SK-MEL-5 (cell line): ENCODE measurements at places on chromosomes 7 and 10.

GRCh38 chr7:143435266-143435665 is 8.0 kb upstream of the TAS2R60 start:
- DNase-seq = no peak

DNA sequence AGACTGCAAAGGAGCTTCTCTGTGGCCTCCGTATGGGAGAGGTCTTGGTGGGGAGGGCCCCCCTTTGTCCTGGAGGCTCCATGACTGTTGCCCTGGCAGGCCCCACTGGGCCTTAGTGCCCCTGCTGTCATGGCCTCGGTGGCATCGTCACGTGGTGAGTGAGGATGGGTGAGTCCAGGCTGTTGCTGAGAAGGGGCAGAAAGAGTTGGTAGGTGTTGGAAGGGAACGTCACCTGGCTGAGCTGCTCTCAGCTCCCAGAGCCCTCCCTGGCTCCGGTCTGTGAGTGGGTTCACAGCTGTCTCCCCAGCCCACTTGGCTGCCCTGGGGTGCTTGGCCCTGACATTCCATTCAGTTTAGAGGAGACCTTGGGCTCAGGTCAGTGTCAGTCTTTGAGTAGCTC is 16.1 kb downstream of the SFRP5 start:
- DNase-seq = no peak

GRCh38 chr10:72610466-72610865 is 15.4 kb downstream of the MICU1 start:
- DNase-seq = no peak

- DNase-seq = no peak
Observed at GRCh38 chr7:25864943-25865751, 286.9 kb upstream of the NFE2L3 start.

- peak; percentile 88 for DNase-seq
Observed at GRCh38 chr7:142300689-142301088, 42.8 kb upstream of the PRSS58 start.

DNA sequence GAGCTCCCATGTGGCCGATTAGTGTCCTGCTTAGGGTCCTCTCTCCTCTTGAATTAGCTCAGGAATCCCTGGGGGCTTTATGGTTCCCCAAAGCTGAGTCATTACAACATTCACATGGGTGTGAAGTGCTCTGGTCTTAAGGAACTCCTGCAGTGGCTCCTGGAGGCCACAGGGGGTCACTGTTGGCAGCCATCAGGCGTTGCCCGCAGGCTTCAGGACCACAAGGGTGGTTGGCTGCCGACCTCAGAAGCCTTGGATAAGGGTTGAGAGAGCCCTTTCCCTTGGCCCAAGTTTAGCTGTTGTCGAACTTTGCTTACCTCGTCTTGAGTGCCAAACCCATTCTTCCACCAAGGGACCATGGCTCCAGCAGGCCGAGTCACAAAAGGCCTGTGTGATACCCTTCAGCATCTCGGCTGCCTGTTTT is 61.7 kb downstream of the SH2D4B start:
- peak; percentile 75 for DNase-seq

DNA sequence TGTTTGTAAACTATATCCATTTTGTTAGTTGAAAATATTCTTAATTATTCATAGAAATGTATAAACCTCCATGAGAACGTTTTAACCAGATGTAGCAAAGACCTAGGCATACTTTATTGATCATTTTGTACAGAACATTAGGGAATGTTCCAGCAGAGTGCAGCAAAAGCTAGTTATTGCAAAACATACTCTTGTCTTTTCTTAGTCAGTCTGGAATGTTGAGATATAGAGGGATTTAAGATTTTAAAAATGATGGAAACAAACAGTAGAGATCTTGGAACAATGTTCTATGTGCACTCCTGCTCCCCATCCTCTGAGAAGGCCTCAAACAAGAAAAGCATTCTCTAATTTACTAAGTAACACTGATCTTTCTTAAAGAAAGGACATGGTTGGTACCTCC is 292.1 kb downstream of the BBS9 start:
- no peak for DNase-seq

DNA sequence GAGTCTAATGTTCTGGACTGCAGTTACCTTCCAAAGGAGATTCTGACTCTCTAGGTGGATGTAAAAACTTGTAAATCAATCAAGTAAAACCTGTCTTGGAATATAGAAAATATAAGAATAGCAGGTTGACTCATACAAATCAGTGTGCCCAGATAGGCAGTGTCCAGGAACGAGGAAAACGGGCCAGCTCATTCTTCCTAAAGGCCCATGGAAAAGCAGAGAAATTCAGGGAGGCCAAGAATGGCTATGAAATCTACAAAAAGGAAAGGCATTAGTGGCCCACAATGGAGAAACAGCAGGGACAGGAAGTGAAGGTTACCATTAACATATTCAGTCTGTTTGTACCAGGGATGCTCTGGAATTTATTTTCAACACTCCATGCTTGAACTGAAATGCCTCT is 14.9 kb downstream of the GLI3 start:
- no peak for DNase-seq

DNA sequence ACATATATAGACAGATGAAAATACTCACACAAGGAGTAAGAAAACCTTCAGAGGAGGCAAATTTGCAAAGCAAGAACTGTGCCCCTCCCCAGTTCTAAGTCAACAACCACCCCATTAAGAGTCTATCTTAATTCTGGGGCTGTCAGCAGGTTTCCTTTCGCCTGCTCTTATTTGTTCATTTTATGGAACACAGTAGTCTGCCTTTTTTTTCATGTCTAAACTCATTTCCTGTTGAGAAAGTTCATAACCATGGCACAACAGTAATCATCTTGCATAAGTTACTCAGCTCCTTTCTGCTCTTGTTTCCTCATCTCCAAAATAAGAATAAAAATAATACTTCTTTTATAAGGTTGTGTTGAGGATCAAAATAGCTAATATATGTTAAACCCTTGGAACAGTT is 25.8 kb upstream of the AMPH start:
- no peak for DNase-seq

GRCh38 chr10:68871105-68871711 is 29.9 kb upstream of the DDX50 start:
- no peak for DNase-seq

GRCh38 chr7:610531-611280 is 91.1 kb upstream of the PDGFA start:
- no peak for DNase-seq

DNA sequence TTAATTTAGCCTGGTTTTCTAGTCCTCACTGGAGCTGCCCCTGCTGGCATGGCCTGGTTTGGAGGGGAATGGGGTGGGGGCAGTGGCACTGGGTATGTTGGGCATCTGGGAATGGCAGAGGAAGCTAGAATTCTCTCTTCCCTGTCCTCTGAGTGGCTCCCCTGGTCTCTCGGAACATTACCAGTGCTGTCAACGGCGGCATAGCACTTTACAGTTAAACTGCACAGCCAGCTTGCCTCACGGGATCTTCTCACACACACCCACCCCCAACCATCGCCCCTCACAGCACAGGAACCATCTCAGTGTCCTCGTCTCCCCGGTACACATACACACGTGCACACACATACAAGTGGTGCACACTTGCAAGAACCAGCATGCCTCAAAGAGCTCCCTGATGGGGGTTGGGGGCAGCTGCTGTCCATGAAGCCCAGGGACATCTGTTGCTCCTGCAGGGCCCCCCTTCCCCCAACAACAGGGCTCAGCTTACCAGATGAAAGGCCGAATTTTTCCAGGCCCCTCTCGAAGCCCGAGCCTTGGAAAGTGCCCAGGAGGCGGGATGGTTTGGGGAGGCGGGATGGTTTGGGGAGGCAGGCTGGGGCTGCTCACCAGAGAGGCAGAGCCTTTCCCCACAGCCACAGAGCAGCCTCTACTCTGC is 41.0 kb downstream of the TSPAN15 start:
- DNase-seq = no peak

GRCh38 chr10:119339109-119339508 is 131.7 kb downstream of the GRK5 start:
- DNase-seq = no peak

- no peak for DNase-seq
Observed at GRCh38 chr10:35903021-35903420, 260.9 kb upstream of the FZD8 start.

- DNase-seq = no peak
Observed at GRCh38 chr7:43631559-43631958, 48.7 kb downstream of the STK17A start.

- DNase-seq = peak; percentile 33
Observed at GRCh38 chr10:70761031-70761601, 24.1 kb downstream of the TBATA start.

DNA sequence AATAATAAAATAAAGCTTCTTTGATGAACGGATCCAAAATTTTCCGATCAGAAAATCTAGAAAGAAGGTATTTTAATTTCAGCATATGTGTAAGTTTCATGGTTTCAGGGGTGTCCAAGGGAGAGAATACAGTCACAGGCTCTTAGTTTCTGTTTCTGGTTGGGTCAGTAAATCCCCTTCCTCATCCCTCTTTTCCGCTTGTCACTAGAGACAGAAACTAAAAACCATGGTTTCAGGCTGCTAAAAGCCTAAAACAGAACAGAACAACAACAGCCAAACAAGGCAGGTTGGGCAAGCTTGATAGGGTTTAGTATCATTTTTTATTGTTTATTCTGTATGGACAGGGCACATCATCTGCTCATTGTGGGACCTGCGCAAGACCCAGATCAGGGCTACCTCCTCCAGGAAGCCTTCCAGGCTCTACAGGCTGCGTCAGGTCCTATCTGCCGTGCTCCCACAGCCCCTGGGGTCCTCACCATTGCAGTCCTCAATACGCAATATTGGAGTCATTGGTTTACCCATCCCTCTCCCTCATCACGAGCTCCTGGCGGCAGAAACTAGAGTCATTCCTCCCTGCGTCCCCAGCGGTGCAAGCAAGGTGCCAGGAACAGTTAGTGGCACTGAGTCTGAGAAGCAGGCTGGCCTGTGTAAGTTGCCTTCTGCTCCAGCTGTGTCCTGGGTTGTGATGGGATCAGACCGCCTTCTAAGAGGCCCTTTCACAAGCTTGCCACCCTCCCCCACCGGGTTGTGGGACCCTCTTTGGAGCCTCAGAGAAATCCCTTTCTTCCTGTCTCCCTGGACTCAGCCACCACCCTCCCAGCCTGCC is 70.2 kb upstream of the CUX1 start:
- no peak for DNase-seq

DNA sequence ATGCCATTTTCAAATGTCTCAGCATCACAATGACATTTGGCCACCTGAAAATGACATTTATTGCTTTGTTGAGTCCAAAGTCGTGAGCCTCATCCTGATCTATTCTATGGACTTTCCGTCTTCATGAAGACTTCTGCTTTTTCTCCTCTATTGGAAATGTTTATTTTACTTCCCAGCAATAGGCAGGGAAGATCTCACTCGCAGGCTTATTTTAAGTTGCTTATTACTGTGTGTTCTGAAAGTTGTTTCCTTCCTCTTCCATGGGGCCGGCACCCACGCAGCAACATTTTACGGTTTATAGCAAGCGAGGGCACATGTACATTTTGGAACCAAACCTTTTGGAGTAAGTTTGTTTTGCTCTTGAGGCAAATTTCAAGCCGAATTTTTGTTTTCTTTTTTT is 221.0 kb upstream of the KLF6 start:
- no peak for DNase-seq

GRCh38 chr10:61919646-61920215 is 18.2 kb downstream of the ARID5B start:
- DNase-seq = no peak
